Fibroblast of skin of right quadriceps (primary cell): ENCODE measurements at places on chromosomes 7 and 10.

DNA sequence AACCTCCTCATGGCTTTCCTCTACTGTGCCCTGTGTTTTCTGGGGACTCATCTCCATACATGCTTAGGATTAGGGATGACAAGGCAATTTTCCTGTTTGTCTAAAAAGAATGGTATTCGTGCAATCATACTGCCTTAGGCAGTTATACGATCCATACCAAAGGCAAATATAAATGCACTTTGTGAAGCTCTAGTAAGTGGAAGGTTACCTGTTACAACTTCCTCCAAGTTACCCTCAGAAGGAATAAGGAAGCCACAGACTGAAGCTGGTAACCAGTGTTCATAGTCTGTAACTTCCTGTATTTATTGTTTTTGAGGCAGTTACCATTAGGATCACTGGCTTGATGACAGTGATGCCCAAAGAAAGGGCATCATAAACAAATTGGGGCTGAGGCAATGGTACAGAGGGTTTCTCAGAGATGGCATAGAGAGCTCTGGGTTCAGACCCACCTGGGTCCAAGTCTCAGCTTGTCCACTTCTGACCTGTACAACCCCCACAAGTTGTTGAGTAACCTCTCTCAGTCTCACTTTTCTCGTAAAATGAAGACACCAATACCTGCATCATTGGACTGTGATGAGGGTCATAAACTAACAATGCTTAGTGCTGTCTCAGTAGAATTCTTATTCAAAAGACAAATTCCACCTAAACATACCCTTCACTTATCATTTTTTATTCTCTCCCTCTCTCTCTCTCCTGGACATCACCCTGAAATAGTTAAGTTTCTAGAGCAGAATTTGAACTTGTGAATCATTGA is 138.2 kb downstream of the ELMO1 start:
- no peak for DNase-seq

GRCh38 chr10:60359066-60359465 is 30.6 kb downstream of the ANK3 start:
- DNase-seq = no peak

DNA sequence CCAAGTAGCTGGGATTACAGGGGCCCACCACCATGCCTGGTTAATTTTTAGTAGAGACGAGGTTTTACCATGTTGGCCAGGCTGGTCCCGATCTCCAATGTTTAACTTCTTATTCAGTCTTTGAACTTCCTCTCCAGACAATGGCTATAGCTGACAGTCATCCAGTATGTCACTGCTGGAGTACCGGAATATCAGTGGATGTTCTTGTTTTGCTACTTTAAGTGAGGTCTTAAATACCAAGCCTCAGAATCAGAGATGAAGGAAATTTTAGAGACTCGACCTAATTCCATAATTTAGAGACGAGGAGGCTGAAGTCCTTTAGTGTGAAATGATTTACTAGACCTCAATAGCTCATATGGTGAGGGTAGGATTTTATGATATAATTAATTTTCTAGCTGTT is 294.8 kb upstream of the KLF6 start:
- DNase-seq = no peak

GRCh38 chr10:8113616-8114015 is 59.1 kb downstream of the GATA3 start:
- no peak for DNase-seq

- peak; percentile 100 for DNase-seq
These were observed 4.6 kb upstream of the SERPINE1 start for GRCh38 chr7:101121991-101122932.

DNA sequence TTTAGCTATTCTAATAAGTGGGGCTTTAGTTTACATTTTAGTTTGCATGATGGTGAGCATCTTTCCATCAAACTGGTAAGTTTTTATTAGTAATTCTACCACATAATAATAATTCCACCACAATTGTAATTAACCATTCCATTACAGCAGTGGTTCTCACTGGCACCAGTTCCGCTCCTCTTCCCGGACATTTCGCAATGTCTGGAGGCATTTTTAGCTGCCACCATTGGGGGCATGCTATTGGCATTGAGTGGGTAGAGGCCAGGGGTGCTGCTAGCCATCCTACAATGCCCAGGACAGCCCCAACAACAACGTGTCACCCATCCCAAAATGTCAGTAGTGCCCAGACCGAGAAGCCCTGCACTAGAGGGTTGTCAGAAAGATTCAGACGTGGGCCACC is 31.4 kb downstream of the ADRB1 start:
- DNase-seq = no peak

DNA sequence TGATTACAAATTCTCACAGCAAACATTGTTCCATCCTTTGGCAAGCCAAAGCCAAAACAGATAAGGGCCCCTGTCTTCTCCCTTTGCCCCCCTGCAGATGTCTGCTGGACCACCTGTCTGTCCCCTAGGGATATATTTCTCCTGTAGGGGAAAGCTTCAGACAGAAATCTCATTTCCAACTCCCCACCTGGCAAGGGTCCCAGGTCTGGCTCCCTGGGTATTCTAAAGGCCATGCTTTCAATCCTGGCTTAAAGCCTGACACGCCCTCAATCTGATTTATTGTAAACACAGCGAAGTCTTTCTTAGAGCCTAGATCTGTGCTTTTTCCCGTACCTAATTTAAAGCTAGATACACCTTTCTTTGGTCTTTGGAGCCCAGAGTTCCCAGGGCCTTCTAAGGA is 66.1 kb downstream of the KCNMA1 start:
- DNase-seq = no peak

DNA sequence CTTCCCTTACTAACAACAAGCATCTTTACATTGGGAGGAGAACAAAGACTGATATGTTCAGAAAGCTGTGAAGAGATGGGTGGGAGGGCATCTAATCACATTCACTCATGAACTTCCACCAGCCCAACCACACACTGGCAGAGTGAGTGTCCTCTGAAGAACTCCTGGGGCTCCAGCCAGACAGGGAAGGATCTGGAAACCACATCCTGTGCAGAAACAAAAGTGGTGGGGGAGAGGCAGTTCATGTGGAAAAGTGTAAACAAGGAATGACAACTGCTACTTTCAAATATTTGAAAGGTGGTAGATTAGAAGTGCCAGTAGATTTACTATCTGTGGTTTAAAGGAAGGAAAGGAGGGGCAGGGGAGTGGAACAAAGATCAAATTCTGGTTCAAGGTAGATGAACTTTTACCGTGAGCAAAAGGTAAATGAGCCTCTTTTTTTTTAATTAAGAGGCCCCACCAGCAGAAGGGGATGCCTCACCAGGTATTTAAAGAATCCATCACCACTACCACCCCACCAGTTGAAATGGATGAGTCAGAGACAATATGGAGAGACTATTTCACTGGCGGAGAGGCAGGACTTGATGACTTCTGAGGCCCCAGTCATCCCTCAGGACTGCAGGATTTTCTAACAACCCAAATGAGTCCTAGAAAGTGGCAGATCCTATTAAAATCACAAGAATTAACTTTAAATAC is 34.5 kb downstream of the GOT1 start:
- DNase-seq = peak; percentile 91

DNA sequence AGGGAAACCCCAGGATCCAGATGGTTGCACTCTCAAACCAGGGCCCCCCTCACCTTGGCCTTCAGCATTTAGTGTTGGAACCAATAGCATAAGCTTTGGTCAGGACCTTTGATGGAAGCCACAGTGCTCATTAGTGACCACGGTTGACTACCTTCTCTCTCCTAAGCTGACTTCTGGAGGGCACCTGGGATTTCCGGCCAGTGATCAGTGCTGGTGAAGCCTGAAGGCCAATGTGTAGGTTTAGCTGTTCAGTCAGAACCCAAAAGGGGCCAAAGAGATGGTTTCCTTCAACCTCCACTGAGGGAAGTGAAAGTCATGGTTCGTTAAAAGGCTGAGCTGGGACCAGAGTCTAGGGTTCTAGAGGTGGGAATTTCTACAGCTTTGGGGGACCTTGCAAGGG is 46.4 kb downstream of the TCF7L2 start:
- DNase-seq = no peak

- no peak for DNase-seq
These were observed 216.7 kb upstream of the IGFBP3 start for GRCh38 chr7:46137725-46138124.

- no peak for DNase-seq
These were observed 35.5 kb upstream of the WASL start for GRCh38 chr7:123784263-123784662.

DNA sequence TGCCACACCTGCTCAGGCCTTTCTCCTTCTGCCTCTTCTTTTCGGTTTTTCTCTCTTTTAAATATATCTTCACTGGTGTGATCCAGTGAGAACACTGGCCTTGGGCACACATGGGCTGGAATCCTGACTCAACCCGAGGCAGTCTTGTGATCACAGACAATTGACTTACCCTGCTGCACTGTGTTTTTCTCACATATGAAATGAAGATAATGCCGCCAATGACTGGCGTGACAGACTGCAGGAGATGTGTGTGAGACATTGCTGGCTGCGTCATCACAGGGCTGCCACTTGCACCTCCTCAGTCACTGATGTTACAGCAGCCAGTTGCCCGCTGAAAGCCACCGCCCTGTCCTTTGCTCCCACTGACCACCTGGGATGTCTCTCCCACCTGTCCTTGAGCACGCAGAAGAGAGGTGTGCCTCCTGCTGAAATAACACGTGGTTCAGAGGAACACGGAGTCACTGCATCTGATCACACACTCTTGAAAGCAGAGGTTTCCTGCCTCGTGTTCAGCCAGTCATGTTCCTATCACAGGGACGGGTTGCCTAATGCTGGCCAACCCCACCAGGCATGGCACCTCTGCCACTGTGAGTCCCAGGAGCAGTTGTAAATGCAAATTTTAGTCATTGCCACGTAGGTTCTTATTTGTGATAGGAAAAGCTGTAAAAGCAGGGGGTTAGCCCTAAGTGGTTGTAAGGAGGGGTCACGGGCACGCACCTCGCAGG is 124.6 kb upstream of the LANCL2 start:
- DNase-seq = no peak

DNA sequence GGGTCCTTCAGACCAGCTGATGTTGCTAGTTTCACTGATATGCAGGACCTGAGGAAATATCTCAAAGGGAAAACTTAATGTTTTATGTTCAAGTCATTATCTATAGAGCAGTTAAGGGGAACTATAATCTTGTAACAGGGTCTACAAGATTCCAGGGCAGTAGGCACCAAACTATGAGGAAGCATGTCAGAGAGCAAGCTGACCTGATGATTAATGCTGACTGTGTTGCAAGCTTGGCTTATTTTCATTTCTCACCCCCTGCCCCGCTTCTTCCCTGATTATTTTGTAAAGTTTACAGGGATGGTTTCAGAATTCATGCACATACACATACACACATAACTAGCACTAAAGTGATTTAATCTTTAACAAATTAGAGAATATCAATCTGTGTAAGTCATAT is 84.3 kb upstream of the CACNA2D1 start:
- DNase-seq = peak; percentile 20

GRCh38 chr7:152333134-152333533 is 102.7 kb downstream of the KMT2C start:
- DNase-seq = no peak

GRCh38 chr10:14659626-14660196 is 115.0 kb downstream of the FAM107B start:
- no peak for DNase-seq

GRCh38 chr7:64811767-64812166 is 17.5 kb downstream of the ZNF138 start:
- DNase-seq = no peak

GRCh38 chr10:110923856-110924493 is 4.6 kb downstream of the SHOC2 start:
- DNase-seq = no peak

DNA sequence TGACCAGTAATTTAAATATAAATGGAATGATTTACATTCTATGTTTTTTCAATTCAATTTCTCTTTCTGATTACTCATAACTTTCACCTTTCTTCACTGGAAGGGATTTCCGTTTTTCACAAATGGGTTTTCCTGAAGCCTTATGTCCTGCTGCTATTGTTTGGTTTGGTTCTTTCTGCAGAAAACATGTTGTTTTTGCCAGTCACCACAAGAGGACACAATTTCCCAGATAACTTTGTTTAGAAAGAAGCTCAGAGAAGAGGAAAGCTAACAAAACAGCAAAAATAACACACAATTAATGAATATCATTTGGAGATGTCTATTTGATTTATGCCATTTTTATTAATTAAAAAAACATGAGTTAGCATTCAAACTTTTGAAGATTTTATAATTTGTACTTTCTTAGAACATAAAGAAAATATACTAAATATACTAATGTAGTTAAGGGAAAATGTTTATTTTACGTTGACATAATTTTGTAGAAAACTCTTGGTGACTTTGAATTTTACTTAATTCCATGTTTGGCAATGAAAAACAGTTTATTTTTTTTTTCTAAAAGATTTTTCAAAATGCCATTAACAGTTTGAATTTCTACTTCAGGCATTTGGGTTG is 4.6 kb upstream of the TWIST1 start:
- DNase-seq = peak; percentile 71
